K562 (cell line): ENCODE measurements at places on chromosomes 7 and 10. TPM values are rescaled to one million over a fixed set of nuclear protein-coding genes. Genes with fewer than 3 reads are reported as not detected.

Gene NANOS1
- polyA plus RNA-seq: 0.94 and 0.97 TPM in 2 replicates

Gene BMPER
- not detected in 2 replicates for polyA plus RNA-seq

Gene PGAM1
- polyA plus RNA-seq: 261 and 274 TPM in 2 replicates

Gene TMEM229A
- not detected in 2 replicates for polyA plus RNA-seq

Gene SRGN
- polyA plus RNA-seq: 169 and 189 TPM in 2 replicates

Gene TMEM178B
- polyA plus RNA-seq: 0.01 and 0.03 TPM in 2 replicates

DNA sequence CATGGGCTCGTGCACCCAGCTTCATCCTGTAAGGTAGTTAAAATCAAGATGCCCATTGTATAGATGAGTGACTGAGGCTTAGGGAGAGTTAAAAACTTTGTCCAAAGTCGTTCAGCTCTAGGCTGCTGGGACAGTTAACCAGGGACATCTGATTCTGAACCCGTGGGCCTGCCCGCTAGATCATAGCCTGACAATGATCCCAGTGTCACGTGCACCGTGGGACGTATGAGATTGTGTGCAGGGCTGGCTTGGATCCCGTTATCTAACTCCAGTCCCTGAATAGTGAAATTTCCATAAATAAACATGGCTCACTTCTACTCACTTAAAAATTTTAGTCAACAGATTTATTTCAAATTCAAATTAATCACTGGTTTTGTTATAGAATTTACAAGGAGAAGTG lies 24.9 kb downstream of the C10orf120 start:
- no peak overlapping the region for H3K4me3 ChIP-seq
- H3K36me3 ChIP-seq: no peaks in the 10 kb centered on the region
- H3K27ac ChIP-seq: no peak overlapping the region
- no peak for DNase-seq
- H3K4me1 ChIP-seq: no peaks in the 10 kb centered on the region

DNA sequence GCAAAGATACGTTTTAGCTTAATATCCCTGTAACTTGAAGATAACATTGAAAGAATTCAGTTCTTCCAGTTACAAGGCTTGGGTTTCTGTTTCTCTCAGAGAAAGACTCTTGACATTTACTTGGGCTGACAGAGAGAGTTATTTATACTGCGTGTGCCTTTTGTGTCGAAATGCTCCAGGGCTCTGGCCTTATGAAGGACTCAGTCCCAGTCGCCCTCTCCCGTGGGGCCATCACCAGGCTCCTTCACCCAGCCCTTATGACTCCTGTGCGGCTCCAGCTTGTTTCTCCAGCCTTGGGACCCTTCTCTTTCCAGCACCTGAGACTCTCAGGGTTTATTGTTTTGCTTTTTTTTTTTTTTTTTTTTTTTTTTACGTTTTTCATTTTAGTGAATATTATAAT lies 242.3 kb upstream of the DKK1 start:
- no peak overlapping the region for H3K4me3 ChIP-seq
- DNase-seq: no peak
- no peak overlapping the region for H3K27ac ChIP-seq

DNA sequence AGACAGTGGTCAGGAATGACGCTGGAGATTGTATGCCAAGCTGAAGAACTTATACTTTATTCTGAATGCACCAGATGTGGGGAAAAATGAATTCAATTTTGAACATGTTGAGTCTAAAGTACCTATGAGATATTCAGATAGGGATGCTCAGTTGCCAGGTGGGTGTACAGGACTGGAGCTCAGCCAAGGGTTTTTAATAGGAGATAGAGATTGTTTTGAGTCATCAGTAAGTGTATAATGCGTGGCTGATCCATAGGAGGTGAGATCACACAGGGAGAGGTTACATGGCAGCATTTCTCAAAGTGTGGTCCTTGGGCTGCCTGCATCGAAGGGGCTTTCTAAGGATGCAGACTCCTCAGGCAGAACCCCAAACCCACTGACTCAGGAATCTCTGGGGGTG lies 6.8 kb upstream of the HIPK2 start:
- no peaks in the 10 kb centered on the region for H3K4me1 ChIP-seq
- H3K4me3 ChIP-seq: no peak overlapping the region
- no peak overlapping the region for H3K27ac ChIP-seq
- no peaks in the 10 kb centered on the region for H3K36me3 ChIP-seq
- no peak for DNase-seq

GRCh38 chr7:154987571-154987970 lies 15.4 kb downstream of the PAXIP1 start:
- no peak for DNase-seq
- no peaks in the 10 kb centered on the region for H3K27me3 ChIP-seq
- peaks cover 75% of the 10 kb centered on the region for H3K36me3 ChIP-seq
- H3K4me1 ChIP-seq: no peaks in the 10 kb centered on the region
- no peak overlapping the region for H3K27ac ChIP-seq

- no peaks in the 10 kb centered on the region for H3K36me3 ChIP-seq
- H3K27me3 ChIP-seq: no peaks in the 10 kb centered on the region
- no peak overlapping the region for H3K27ac ChIP-seq
Measured at GRCh38 chr7:64574540-64575099, 11.7 kb upstream of the ZNF680 start.
